Mesendoderm (in vitro differentiated cells): ENCODE measurements at places on chromosomes 6 and 20.
A peak's percentile ranks its signal among the peaks of the same experiment; 100 is the strongest.

- no peaks in the 10 kb centered on the region for H3K4me1 ChIP-seq
- no peak overlapping the region for H3K4me3 ChIP-seq
- no peak overlapping the region for H3K27ac ChIP-seq
- H3K27me3 ChIP-seq, result no peaks in the 10 kb centered on the region
- H3K36me3 ChIP-seq, result no peaks in the 10 kb centered on the region
Observed at GRCh38 chr20:47735412-47736400, 49.6 kb downstream of the SULF2 start.

- no peaks in the 10 kb centered on the region for H3K27me3 ChIP-seq
- no peak overlapping the region for H3K27ac ChIP-seq
- H3K36me3 ChIP-seq, result no peaks in the 10 kb centered on the region
- H3K4me3 ChIP-seq, result no peak overlapping the region
- H3K4me1 ChIP-seq, result no peaks in the 10 kb centered on the region
Observed at GRCh38 chr20:8036771-8037170, 17.2 kb upstream of the TMX4 start.

DNA sequence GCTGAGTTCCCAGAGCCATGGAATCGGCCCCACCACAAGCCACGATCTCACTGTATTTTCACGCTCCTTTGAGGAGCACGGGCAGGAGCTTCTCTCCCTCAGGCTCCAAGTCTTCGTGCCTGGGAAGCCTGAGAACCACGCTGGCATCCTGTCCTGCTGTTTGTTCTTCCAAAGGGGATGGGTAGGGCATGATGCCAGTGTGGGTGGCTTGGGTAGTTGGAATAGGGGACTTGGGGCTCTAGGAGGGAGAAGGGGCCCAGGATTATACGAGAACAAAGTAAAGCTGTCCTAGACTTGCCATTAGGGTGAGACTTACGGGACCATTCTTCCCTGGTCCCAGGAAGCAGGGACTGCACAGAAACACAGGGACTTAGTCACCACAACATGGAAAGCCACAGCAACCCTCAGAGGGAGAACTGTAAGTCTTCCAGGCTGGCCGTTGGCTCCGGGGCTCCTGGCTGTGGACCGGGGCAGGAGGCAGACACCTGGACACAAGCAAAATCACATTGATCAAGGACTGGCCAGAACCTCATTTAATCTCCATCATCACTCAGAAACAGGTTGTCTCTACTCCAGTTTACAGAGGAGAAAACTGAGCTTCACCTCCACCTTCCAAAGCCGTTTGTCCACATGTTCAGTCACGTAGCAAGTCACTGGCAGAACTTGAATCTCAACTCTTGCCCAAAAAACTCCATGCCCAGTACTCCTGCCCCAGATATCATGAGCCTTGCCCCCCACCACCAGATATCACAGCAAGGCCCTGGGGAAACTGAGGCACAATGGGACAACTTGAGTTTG lies 1.3 kb downstream of the CCN5 start:
- no peak overlapping the region for H3K4me3 ChIP-seq
- DNase-seq, result no peak
- H3K27ac ChIP-seq, result no peak overlapping the region
- peaks cover 2% of the 10 kb centered on the region for H3K4me1 ChIP-seq
- H3K36me3 ChIP-seq, result no peaks in the 10 kb centered on the region

- DNase-seq, result peak; percentile 30
- H3K36me3 ChIP-seq, result no peaks in the 10 kb centered on the region
- H3K4me1 ChIP-seq, result no peaks in the 10 kb centered on the region
- H3K27me3 ChIP-seq, result no peaks in the 10 kb centered on the region
- no peak overlapping the region for H3K27ac ChIP-seq
Observed at GRCh38 chr6:125872259-125872921, 81.6 kb downstream of the NCOA7 start.

GRCh38 chr20:347317-347639 lies 367 bp downstream of the NRSN2 start:
- peaks cover 10% of the 10 kb centered on the region for H3K4me1 ChIP-seq
- peak overlapping the region; percentile 63 for H3K4me3 ChIP-seq
- peak; percentile 29 for DNase-seq
- H3K27me3 ChIP-seq, result no peaks in the 10 kb centered on the region

DNA sequence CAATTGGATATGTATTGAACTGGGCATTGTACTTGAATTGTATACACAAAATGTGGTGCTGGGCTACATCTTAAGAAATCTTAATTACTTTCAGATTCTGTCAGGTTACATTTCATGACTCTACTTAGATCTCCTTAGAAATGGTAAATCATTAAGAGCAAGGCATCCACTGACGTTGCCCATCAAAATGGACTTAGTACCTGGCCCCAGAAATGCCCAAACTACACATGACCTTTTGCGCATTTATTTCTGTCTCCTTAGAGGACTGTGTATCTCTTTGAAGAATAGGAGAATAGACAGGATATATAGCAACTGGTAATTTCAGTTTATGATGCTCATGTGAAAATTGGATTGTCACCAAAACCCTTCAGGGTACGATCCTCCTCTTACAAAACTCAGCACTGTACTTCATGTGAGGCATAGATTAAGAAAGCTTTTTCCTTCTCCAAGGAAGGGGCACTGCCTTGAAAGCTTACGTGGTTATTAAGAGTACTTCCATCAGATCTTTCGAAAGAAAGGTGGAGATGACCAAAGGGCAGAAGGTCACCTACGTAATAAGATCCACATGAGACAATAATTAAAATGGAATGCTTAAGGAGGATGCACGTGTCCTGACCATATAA lies 61.4 kb upstream of the BMP2 start:
- no peaks in the 10 kb centered on the region for H3K27me3 ChIP-seq
- H3K4me1 ChIP-seq, result peaks cover 25% of the 10 kb centered on the region
- no peak for DNase-seq
- H3K27ac ChIP-seq, result no peak overlapping the region
- H3K4me3 ChIP-seq, result no peak overlapping the region
- no peaks in the 10 kb centered on the region for H3K36me3 ChIP-seq

DNA sequence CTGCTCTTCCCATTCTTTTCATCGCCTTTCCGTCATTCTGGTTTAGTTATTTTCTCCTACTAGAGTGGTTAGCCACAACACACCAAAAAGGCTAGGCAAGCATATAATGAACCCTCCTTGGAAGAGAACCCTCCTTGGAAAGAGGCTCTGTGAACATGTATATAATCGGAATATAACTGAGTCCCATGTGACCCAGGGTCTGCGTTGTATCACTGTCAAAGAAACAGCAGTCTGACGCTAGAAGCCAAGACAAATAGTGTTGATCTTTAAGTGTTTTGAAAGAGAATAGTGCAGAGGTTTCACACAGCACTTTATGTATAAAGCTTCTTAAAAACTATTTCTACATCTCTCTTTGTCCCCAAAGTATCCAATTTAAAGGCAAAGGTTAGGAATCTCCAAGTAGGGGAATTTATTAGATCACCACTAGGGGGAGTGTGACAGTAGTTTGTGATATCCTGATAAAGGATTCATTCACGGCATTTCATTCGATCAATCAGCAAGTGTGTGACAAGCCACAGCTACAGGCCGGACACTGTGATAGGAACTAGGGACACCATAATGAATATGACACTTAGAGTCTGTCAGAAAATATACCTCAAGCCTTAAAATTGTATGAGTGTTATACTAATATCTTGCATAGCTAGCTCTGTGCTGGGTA lies 395.3 kb downstream of the CD109 start:
- no peaks in the 10 kb centered on the region for H3K27me3 ChIP-seq
- H3K27ac ChIP-seq, result no peak overlapping the region
- H3K36me3 ChIP-seq, result no peaks in the 10 kb centered on the region
- no peak overlapping the region for H3K4me3 ChIP-seq

DNA sequence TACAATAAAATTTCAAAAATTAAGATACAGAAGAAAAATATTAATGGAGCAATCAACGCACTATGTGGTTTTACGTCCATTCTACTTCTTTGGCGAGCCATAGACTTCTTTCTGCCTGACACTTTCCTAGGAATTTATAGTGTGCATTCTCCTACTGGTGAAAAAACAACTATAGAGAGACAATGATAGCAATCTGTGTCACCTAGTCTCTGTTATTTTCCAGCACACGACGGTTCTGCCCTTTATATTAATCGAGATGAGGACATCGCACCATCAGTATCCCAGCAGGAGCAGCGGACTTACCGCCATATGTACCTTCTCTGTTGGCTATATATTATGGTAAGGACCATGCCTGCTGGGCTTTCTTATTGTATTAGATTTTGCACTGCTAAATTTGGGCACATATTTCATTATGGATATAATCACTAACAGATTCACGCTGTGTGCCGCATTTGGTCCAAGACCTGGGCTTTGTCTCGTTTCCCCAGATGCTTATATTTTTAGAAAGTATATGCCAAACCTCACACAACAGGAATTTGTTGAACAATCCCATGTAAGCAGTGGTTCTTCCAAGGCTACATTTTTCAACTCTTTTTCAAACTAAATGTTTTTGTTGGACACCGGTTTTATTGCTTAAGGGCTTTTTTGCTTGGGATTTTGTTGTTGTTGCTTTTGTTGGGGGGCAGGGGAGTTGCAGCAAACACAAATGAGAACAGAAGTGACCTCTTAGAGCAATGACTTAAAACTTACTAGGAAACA lies 166.4 kb downstream of the ADAT2 start:
- DNase-seq, result no peak
- no peaks in the 10 kb centered on the region for H3K36me3 ChIP-seq
- no peaks in the 10 kb centered on the region for H3K27me3 ChIP-seq
- no peak overlapping the region for H3K4me3 ChIP-seq

DNA sequence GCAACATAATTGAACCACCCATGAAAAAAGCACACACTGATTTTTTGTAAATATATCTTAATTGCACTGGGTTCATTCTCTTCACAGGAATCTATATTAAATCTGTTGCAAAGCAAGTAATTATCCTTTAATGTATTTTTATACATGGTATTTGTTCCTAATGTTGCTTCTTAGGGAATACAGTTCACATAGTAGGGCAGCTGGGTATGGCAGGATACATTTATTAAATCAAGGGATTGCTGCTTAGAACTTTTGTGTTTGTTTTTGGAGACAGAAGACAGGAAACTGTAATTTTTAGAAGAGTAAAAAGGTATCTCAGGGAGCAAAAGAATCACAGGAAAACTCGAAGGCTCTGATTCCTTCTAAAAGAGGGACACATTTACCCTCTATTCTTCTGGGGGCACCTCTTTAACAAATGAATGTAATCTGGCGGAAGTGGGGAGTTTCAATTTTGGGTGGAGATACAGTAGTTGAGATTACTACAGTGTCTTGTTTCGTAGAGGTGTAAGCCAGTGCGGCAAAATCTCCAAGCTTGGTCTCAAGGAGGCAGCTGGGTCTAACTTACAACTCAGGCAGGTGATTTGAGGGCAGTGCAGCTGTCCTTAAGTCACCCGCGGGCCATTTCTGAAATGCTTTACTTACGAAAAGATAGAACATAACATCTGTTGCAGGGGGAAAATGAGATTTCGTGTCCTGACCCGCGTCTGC lies 812 bp upstream of the SMIM13 start:
- H3K36me3 ChIP-seq, result no peaks in the 10 kb centered on the region
- peak overlapping the region; percentile 81 for H3K4me3 ChIP-seq
- peak overlapping the region; percentile 60 for H3K27ac ChIP-seq
